ENCODE measurements at places on chromosomes 1 and 21.

- peak; percentile 36 for DNase-seq
These were observed 38.5 kb upstream of the TDRD10 start for GRCh38 chr1:154463512-154463990.

- DNase-seq: no peak
These were observed 1.0 kb upstream of the EFNA1 start for GRCh38 chr1:155126556-155127104.

DNA sequence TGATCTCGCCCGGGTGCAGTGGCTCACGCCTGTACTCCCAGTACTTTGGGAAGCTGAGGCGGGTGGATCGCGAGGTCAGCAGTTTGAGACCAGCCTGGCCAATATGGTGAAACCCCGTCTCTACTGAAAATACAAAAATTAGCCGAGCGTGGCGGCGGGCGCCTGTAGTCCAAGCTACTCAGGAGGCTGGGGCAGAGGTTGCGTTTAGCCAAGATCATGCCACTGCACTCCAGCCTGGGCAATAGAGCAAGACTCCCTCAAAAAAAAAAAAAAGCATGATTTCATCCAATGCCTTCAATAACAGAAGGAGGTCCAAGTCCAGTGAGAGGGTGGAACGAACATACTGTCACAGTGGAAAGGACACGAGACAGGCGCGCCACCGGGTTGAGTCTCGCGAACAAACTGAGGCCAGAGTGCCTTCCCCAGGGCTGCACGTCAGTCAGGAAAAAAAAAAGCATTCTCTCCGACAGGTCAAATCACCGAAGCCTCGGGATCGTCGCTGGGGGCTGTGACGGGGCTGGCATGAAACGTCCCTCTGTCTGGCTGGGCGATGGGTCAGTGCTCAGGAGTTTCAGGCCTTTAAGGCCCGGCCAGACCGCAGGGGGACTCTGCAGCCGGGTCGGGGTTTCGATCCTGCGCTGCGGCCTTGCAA, 8.4 kb upstream of the CROCC start:
- DNase-seq: no peak

DNA sequence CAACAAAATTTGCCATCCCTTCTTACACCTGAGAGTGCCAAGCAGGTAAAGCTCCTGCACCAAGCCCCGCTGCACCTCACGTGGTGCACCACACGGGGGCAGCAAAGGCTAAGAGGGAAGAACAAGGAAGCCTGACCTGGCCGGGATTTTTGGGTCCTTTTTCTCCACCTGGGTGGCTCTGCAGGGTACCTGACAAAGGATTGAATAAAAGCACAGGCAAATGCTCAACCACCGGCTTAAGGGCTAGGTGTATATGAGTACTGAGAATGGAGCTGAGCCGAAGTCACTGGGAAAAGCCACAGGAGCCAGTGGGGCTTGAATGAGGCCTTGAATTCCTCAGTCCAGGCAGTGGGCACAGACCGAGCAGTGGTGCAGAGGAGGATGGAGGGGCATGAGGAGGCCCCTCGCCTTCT, 36.4 kb downstream of the ZNF697 start:
- DNase-seq: peak; percentile 6

- DNase-seq: no peak
These were observed 9.1 kb upstream of the ATP5PO start for GRCh38 chr21:33924766-33925100.

- no peak for DNase-seq
These were observed 113.1 kb upstream of the RGS18 start for GRCh38 chr1:192045131-192045530.

DNA sequence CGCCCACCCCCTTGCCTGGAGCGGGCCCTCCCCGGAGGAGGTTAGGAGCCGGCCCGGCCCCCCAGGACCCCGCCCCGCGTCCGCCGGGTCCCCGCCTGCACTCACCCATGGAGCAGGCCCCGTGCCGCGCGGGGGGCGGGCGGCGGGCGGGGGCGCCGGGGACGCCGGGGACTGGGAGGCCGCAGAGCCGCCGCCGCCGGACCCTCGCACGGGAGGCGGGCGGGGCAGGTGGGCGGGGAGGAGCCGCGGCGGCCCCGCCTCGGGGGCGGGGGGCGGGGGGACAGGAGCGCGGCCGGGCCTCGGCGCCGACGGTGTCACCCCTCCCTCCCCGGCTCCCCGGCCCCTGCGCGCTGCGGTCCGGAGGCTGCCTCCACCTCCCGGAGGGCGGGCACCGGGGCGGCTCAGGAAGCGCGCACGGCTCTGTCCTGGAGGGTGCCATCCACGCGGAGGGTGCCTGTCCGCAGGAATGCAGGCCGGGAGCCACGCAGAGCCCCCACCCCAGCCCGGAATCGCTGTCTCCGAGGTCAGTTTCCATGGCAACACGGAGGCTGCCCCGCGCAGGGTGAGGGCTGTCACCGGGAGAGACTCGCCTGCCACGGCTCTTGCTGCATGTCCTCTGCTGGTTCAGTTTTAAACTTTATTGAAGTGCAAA, 5.9 kb upstream of the PLEKHG5 start:
- DNase-seq: no peak

DNA sequence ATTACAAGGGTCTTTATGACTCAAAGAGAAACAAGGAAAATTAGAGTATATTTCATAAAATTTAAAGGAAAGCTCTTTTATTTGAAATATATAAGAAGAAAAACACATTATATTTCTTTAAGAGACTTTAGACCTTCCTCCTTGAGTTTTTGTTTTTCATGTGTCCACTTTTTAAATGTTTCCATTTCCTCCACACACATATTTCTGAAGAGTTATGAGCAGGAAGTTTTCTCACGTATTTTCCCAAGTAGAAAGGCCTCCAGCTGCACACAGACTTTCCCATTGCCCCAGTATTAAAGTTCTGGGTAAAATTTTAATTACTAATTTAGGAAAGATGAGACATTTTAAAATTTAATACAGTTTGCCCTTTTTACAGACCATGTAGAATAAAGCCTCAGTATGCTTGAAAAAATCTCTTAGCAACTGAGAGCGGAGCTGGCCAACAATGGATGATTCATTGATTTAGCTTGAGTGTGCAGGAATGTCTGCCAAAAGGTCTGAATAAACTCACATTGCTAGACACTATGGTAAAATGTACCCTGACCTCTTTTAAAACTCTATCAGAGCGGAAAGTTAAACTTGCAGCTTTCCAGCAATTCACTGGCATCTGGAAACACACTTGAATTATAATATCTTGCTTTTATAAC, 57.9 kb downstream of the DDAH1 start:
- no peak for DNase-seq

DNA sequence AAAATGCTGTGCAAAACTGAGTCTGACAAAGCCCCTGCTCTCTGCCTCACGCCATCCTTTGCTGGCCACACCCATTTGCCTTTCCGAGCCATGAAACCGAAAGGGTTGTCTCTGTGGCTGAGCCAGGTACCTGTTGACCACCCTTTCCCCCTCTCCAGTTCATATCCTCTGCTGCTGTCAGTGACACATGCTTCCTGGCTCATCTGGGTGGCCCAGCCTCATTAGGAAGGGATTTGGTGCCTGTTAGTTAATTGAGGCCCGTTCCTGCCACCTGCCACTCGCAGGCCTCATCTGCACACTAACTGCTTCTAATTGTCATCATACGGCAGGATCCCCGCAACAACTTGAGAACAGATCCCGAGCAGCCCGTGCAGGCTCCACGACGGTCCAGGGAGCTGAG, 79.2 kb downstream of the OLIG1 start:
- DNase-seq: no peak

DNA sequence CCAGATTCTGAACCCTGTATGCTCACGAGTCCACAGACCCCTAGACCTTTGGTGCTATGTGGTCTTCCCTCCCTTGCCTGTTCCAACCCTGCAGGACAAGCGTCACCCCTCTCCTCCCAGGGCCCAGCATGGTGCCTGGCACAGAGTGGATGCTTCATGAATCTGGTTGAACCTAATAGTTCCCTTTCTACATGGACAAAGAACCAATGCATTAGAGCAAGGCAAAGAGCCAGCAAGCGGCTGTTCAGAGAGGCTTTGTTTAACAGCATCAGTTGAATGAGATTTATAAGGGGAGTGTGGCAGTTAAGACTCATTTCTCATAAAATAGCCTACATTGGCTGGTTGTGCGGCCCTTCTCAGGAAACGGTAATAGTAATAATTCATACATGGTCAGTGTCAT, 14.9 kb downstream of the SLC26A9 start:
- DNase-seq: no peak

DNA sequence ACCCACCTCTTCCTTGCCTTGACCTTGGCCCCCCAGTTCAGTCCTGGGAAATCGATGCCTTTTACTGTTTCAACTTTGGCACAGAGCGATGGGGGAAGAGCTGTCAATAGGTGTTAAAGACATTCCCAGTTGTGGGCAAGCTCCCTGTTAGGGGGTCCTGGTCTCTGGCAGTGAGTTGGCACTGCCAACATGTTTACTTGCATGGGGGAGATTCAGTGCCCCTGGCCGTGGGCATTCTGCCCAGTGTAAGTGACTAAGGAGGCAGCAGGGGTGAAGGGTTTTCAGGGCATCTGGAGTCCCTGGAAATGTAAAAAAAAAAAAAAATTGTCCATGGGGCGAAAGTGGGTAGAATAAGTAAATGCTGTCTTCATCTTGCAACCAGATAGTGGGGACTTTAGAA, 407.0 kb downstream of the PTPRU start:
- no peak for DNase-seq

GRCh38 chr1:77548285-77548684, 134.2 kb downstream of the ZZZ3 start:
- DNase-seq: no peak

- no peak for DNase-seq
These were observed 103.0 kb downstream of the ZMYM4 start for GRCh38 chr1:35371506-35371905.

GRCh38 chr1:238664139-238664538, 722.2 kb upstream of the CHRM3 start:
- no peak for DNase-seq

- DNase-seq: no peak
These were observed 34.9 kb downstream of the IGSF21 start for GRCh38 chr1:18142471-18142870.

DNA sequence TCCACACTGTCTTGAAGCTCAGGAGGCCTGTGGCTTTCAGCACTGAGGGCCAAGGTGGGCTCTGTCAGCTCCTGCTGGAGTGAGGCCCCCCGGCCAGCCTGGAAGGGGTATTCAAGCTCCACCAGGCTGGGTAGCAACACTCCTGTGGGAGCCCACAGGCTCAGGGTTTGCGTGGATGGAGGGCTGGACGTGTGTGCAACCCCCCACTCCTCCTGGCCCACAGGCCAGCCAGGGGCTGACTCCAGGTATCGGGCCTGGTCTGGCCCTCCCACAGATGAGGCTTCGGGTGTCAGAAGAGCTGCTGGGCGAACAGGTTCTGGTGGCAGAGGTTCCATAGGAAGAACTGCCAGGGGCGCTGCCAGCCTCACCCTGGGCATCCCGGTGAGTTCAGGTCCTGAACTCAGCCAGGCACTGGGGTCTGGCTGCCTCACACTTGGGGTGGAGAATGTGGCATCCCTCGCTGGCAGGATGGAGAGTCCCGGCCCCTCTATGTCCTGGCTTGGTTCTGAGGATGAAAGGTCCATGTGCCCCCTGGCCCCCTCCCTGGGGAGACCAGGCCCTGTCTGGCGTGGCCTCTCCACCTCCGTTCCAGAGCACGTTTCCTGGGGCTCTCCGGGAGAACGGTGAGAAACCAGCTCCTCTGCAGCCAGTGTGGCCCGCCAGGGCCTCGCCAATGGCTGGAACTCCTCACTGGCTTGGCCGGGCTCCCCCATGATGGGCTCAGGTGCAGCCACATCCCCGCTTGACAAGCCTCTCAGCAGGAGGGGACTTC, 64.6 kb upstream of the TARDBP start:
- DNase-seq: no peak

GRCh38 chr1:55876276-55877060, 661.3 kb upstream of the USP24 start:
- DNase-seq: no peak

DNA sequence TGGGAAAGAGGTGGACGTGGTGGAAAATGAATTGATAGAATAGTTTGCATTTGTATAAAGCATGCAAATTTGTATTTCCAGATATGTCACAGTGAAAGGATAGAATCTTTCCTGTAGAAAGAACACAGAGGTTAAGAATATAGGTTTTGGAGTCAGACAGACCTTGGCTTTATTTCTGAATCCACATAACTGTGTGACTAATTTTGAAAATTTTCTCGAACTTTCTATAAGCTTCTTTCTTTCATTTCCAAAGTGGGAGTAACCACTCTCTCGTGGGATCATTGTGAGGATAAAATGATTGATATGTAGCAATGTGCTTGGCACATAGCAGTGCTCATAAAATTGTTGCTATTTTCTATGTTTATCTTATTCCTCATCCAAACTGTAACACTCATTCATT, 108.8 kb downstream of the DISC1 start:
- no peak for DNase-seq

GRCh38 chr1:39933956-39934941, 20.7 kb upstream of the MFSD2A start:
- DNase-seq: no peak

GRCh38 chr1:115677182-115677555, 35.4 kb downstream of the VANGL1 start:
- DNase-seq: no peak

GRCh38 chr1:116224111-116224510, 112.9 kb downstream of the MAB21L3 start:
- no peak for DNase-seq

- DNase-seq: no peak
These were observed 37.5 kb upstream of the DNAJC11 start for GRCh38 chr1:6738987-6739676.

- DNase-seq: no peak
These were observed 87.3 kb downstream of the JAK1 start for GRCh38 chr1:64878931-64879611.

- no peak for DNase-seq
These were observed 39.9 kb upstream of the SLC19A1 start for GRCh38 chr21:45582128-45582527.

DNA sequence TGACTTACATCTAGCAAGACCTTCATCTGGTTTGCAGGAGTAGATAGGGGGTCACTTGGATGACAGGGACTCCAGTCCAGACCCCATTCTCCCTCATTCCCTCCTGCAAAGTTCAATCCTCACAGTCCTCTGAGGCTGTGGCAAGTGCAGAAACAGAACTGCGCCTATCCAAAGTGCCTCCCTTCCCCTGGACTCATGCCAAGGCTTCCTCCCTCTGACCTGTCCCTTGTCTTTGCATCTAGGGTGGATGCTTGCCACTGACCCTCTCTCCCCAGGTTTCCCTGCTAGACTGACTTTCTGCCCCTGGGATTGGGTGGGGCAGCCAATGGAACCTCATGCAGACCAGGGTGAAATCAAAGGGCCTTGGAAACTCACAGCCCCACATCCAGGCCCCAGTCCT, 18.7 kb downstream of the PRAMEF1 start:
- no peak for DNase-seq

GRCh38 chr1:54489627-54490250, 58.3 kb upstream of the ACOT11 start:
- DNase-seq: no peak

All from activated CD4-positive, CD25-positive, alpha-beta regulatory T cell treated with anti-CD3 and anti-CD28 coated beads, Interleukin-2, amount 50 U/mL, for 16 hours (primary cell).